ENCODE measurements at places on chromosomes 2 and 18.

GRCh38 chr2:117856415-117857210, 42.1 kb downstream of the DDX18 start:
- peak; percentile 83 for DNase-seq

GRCh38 chr2:229611360-229611759, 103.0 kb downstream of the DNER start:
- no peak for DNase-seq

DNA sequence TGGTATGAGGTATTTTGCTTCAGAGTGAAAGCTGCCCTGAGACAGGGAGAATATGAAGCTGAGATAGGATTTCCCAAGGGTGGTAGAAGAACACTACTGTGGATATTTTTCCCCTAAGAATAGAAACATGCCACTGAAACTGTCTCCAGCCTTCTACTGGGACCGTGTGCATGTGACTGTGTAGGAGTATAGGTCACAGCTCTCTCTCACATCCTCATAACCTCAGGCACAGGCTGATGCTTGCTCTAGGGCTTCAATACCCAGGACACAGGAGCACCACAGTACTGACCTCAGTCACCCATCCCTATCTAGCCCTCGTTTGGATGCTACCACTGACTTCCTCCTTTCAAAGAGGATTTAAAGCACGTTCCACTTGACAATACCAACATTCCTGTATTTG, 67.2 kb downstream of the REV1 start:
- no peak for DNase-seq

DNA sequence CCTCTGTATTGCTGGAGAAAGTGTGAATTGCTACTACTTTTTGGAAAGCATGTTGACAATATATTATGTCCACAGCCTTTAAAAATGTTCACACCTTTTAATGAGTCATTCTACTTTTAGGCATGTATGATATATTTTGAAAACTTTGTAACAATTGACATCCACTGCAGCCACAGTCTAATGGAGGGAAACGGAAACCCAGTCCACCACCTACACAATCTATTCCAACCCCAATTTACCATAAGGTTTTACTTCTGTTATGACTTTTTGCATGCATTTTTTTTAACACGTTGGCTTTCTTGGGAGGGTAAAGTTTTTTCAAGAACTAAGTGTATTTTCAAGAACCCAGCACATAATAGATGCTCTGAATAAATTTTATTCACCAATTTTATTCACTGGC, 38.5 kb upstream of the ATP8B1 start:
- DNase-seq, result no peak

GRCh38 chr2:109080757-109081156, 48.2 kb upstream of the SH3RF3 start:
- DNase-seq, result no peak

DNA sequence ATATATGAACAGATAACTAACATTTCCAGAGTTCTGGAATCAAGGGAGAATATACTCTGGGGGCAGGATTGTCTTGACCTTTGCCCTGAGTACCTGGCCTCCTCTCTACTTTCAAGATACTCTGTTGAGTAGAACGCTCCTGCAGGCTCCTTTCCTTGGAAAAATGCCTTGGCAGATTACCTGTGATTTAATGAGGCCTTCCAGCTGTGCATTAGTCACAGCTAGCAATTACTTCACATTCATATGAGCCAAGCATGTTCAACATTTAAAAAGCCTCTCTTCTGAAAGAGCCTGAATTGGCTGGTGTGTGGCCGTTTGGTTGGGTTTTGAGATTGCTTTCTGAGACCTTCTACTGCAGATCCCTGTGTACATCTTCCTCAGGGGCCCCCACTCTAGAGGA, 142.2 kb downstream of the PLCL1 start:
- no peak for DNase-seq

DNA sequence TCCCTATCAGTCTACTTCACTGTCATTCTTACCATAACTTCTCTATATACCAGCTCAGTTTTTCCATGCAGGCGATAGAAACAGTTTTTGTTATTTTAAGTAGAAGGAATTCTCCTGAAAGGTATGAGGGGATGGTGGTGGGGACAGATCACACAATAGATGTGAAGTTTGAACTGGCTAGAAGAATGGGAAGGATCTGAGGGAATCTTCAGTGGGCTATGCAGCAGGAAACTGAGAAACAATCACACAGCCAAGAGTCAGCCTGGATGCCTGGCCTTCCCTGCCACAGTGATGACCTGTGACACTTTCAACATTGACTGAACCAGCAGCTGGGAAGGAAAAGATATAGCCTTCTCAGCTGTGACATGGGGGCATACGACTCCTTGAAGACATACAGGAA, 329.1 kb upstream of the GULP1 start:
- no peak for DNase-seq

DNA sequence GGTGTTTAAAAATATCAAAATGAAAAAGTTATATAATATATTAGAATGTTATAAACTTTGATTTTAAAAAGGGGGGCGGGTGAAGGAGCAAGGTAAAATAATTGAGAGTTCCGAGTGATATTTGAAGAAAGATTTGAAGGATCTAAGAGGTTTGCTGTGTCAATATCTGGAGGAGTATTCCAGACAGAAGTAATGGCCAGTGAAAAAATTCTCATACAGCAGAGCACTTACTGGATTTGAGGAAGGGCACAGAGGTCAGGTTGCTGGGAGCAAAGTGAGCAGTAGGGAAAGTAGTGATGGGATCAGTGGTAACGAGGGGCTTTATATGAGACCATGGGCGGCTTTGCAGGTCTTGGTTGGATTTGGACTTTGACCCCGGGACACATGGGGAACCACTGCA, 531.5 kb downstream of the ADCYAP1 start:
- no peak for DNase-seq

GRCh38 chr2:175864137-175864850, 137.8 kb downstream of the LNPK start:
- DNase-seq, result no peak

DNA sequence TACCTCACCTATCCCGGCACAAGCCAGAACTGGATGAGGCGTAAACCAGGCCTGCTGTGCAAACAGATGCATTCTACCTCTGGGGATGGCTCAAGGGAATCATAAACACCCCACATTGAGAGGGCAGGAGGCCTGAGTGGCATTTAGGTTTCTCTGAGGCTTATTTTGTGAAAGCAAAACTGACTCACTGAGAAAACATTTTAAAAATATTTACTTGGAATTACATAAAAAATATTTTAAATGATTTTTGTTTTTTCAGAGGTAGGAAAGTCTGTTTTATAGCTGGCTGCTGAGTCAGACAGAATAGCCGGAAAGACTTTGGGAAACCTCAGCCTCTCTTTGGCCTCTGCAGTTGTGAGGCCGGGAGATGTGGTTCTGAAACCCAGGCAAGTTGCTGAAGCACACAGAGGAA, 244.1 kb downstream of the NCKAP5 start:
- peak; percentile 90 for DNase-seq

DNA sequence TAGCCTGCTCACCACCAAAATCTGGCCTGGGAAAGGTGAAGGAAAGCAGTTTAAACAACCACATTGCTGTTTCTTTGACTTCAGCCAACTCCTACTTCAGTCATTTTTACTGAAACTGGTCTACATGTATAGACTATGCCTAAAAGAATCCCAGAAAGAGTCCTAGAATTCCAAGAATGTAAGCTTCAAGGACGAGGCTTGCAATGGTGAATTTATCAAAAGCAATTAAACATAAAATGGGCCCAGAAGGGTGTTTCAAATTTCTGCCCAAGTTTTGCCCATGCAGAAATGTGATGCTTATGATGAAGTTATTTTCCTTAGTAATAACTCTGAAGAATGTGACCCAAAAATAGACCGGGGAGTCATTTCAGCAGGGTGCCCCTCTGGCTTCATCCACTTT, 16.6 kb downstream of the EN1 start:
- DNase-seq, result no peak

DNA sequence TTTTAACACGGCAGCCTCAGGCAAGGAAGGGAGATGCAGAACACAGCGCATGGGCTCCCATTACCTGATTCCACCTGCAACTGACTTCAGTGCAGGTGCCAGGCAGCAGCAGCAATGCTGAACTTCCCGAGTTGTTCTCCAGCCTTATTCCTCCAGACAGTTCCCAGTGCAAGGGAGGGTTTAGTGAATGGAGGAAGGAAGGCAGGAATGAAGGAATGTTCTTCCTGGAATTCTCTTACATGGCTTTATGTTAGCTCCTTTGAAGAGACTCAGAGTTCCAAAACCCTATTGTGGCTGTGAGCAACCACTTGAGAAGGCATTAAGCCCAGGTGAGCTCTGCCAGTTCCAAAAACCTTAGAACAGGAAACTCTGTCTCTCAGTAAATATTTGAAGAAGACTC, 45.5 kb downstream of the SERPINB7 start:
- no peak for DNase-seq

GRCh38 chr2:60661073-60661738, 94.9 kb upstream of the PAPOLG start:
- no peak for DNase-seq

DNA sequence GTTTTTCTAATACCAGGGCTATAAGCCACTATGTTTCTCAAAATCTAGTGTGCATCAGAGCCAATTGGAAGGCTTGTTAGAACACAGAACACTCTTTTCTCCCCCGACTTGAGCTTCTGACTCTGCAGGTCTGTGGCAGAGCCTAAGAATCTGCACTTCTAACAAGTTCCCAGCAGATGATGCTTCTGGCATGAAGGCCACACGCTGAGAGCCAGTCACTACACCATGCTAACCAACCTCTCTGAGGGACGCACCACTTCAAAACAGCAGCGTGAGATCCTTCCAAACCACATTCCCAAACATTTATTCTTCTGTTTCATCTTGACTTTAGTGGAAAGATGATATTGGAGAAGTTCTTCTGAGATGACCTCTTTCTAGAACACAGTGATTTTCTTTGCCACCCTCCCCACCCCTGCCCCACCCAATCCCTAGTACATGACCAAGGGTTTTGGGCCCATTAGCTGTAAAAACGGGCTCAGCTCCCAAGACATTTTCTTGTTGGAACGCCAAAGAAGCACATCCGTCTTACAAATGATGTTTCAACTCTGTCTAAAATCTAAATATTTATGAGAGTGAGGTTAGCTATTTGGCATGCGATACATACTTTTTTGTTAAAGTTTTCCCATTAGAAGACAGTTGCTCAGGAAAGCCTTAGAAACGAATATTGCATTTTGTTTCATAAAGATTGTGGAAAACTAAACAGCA, 391.9 kb downstream of the TMEM182 start:
- DNase-seq, result no peak

- DNase-seq, result no peak
Observed at GRCh38 chr2:159200498-159200897, 86.0 kb downstream of the WDSUB1 start.

GRCh38 chr2:166454006-166454595, 39.9 kb downstream of the SCN7A start:
- no peak for DNase-seq

DNA sequence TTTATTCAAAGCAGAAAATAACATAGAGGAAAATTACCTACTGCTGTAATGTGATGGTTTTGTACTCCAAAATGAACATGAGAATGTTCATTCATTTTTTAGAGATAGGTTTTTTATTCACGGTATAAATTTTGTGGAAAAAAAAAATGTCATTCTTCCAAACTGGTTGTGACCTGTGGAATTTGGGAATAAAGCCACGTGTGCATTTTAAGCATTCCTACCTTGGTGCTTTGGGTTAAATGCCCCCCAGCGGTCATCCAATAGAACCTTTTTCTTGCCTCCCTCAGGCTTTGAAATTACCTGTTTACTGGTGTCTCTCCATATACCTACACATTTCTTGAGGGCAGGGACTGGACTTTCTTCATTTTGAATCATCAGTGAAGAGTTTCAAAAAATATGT, 740.7 kb downstream of the DPP10 start:
- no peak for DNase-seq

DNA sequence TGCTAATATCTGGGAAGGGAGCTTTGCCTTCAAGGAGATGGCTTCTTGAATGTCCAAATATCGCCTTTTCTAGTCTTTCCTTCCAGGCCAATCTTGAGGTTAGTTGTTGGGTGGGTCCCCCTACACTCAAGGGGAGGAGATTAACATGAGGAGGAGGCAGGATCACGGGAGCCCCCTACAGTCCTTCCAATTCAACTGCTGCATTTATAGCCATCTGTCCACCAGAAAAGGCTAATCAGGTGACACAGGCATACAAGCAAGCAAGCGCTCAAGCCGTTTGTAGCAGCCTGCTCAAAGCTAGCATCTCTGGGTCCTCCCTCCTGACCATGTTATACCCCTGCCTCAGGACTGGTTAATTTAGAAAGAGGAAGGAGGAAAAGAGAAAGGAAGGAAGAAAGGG, 87.6 kb downstream of the MRPS9 start:
- DNase-seq, result no peak

DNA sequence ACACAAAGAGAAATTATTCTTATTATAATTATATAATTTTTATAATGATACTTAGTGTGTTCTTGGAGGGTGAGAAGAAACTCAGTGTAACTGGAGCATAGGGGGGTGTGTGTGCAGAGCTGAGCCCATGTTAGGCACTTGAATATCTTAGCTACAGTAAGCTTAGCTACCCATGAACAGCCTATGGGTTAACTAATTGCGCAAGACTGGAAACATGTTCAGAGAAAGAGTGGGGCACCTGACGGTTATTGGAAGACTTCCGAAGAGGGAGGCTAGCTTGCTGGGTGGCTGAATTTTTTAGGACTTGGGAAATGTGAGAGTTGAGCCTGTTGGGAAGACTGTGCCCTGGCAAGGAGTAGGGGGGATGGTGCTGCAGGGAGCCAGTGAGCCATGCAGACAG, 229.2 kb downstream of the SLC4A3 start:
- DNase-seq, result no peak

- DNase-seq, result no peak
Observed at GRCh38 chr2:46143429-46144132, 153.6 kb upstream of the EPAS1 start.

- DNase-seq, result no peak
Observed at GRCh38 chr2:107148496-107148895, 262.5 kb upstream of the ST6GAL2 start.

DNA sequence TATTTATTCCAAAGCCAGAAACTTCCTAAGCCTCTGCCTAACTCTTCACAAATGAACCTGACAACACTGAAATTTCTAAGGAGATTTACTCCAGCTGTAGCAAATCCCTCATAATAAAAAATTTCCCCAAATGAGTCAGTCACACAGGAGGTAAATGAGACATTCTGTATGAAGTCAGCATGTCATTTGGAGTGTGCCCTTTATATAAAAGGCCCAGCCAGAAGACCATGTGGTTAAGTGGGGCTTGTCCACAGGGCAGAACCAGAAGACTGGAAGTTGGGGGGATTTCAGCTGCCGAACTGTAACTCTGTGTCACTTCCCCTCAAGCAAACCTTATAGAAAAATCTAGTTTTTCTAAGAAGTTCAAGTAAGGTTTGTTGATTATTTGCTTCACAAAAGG, 30.2 kb downstream of the NRP2 start:
- DNase-seq, result peak; percentile 36

GRCh38 chr2:136019306-136019705, 33.9 kb upstream of the DARS1 start:
- no peak for DNase-seq

GRCh38 chr2:62292190-62292589, 96.3 kb downstream of the B3GNT2 start:
- DNase-seq, result no peak

DNA sequence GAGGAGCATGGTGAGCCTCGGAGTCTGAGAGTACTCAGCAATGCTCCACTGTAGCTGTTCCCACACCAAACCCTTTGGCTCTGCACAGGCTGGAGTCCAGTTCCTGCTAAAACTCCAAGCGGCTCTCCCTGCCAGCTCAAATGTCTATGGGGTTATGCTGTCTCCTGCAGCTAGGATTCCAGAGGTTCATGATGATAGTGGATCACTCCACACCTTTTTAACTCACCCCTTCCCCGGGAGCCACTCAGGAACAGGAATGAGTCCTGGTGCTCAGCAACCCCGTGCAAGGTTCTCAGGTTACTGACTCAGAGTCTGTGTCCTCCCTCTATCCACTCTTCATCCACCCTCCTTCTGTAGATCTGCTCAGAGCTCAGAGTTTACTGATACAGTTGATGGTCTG, 410.0 kb downstream of the CDH19 start:
- DNase-seq, result no peak

Data from AG20443 (cell line).